ENCODE measurements at places on chromosomes 12 and 14. TPM values are rescaled to one million over a fixed set of nuclear protein-coding genes. Genes with fewer than 3 reads are reported as not detected.

Gene ETNK1
- total RNA-seq, result 53.2 TPM

Gene MRPL42
- total RNA-seq, result 32.6 TPM

Gene SERPINA10
- not detected for total RNA-seq

Gene KRT8
- total RNA-seq, result 0.98 TPM

Gene STRAP
- total RNA-seq, result 90.4 TPM

Gene GDF3
- total RNA-seq, result not detected

Gene RARG
- 26.8 TPM for total RNA-seq

Gene TAS2R8
- not detected for total RNA-seq

Gene SERPINA1
- total RNA-seq, result 0.39 TPM

Gene FGD6
- 10.4 TPM for total RNA-seq

Gene SLCO1B1
- not detected for total RNA-seq

Gene DEGS2
- not detected for total RNA-seq

Gene TCTN2
- 13.6 TPM for total RNA-seq

Gene MANSC4
- total RNA-seq, result not detected
